ENCODE measurements at places on chromosomes 3 and 15.

DNA sequence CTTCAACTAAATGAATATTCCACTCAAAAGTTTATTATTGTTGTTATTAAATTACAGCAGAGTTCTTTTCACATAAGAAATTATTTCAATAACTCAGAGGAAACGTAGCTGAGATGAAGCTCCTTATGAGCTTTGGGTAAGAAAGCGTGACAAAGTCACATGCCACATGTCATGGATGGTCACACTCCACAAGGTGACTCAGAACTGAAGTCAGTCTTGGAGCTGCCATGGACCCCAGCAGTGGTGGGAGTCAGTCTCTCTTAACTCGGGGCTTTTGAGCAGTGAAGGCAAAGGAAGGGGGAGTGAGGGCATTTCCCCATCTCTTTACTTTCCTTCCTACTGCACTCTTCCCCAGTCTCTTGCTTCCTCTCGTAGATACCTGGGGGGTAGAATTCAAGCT lies 87.5 kb upstream of the FAM3D start:
- DNase-seq = no peak

DNA sequence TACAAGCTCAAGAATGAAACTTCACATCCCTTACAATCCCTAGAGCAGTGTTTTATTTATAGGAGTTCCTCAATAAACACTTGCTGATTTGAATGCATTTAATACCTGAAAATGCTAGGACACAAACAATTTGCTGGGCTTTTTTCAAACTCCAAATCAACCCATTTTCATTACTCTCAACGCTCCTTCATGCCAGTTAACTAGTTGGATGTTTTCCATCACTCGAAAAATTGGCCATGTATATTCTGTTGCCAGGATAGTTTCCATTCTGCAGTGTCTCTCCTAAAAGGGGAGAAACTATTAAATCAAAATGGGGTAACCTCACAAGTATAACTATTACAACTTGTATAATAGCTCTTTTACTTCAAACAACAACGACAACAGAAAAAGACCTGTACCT lies 1.2 kb downstream of the GBE1 start:
- DNase-seq = no peak

DNA sequence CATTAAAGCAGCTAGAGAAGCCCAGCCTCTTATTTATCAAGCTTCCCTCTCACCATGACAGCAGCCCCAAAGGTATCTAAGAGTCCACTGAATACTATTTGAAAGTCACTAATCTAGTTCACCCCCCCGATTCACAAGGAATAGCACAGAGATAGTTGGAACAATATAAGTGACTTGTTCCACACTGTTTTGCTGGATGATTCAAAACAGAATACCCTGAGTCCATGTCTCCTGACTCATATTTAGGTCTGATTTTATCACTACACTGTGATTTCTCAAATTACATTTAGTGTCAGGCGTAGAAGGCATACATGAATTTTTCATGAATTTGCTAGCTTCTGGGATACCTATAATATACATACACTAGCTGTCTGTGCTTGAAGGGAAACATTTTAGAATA lies 18.7 kb upstream of the EOGT start:
- peak; percentile 26 for DNase-seq

GRCh38 chr3:110070161-110070916 lies 733.0 kb upstream of the DPPA4 start:
- DNase-seq = no peak

DNA sequence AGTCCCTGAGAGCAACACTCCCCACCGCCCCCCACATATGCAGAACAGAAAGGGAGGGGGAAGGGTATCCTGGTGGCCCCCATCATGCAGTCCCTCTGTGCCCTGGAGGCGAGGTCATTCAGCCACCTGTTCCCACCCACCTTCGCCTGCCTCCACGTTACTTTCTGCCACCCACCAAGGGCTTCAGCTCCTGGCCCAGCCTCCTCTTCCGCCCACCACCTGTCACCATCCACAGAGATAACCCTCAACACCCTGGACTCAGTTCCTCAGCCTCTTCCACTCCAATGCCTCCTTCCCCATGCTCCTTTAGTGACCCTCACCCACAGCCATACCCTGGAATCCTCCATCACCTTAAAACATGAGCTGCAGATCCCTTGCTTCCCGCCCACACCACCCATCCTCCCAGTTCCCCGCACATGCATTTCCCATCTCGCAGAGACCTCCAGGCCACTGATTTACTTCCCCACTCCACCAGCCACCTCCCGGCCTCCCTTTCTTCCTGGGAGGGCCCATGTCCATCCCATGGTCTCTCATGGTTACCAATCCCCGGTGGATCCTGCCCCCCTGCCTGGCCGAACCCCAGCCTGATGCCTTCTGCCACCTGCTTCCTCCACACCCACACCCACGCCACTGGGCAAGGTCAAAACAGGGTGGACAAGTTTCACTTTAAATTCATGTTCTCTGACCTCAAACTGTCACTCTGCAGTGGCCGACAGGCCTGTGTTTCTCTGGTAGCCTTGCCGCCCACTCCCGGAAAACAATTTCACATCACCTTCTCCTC lies 18.2 kb downstream of the HOMER2 start:
- no peak for DNase-seq

DNA sequence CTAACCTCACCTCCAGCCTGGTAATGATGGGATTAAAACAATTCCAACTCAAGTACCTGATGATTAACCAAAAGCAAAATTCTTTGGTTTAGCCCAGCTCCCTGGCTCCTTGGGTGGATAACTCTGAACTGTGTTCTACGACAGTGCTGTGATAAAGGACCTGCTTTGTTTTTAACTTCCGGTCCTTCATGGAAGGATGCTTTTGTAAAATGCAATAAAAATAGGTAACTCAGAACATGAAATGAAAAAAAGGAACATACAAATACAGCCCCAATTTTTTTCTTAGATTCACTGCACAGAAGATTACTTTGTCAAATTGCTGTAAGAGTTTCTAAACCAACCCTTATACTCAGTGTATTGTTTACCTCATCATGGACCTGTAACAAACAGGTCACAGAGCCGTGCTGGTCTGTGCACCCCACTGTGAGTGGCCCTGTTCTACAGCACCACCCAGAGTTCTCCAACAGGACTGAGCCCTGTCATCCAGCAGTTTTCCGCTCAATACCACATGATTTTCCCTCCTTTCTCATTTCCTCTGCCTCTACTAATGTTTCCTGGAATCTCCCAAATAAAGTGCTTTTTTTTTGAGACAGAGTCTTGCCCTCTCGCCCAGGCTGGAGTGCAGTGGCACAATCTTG lies 4.9 kb upstream of the PCYT1A start:
- no peak for DNase-seq

- DNase-seq = peak; percentile 66
Measured at GRCh38 chr3:105791919-105792786, 76.7 kb downstream of the CBLB start.
